ENCODE measurements at places on chromosomes 1 and 21.

GRCh38 chr21:39644062-39644560 lies 31.4 kb downstream of the B3GALT5 start:
- DNase-seq: no peak

- peak; percentile 61 for DNase-seq
Measured at GRCh38 chr1:67869233-67869632, 36.0 kb upstream of the GNG12 start.

GRCh38 chr1:227940791-227941241 lies 6.9 kb downstream of the WNT9A start:
- DNase-seq: no peak

DNA sequence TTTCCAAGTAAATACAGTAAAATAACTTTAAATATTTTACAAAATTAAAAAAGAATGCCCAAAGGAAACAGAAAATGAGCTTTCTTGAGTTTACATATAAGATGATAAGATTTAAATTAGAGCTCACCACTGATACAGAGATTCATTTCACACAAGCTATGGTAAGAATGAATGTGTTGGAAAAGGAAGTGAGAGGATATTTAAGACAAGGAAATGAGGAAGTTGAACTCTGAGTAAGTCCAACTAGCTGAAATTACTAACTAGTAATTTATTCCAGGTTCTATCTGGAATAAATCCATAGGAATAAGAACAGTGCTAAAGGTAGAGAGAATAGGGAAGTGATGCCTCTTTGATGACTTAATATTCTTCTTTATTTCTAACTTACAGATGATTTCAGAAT lies 42.4 kb downstream of the FNBP1L start:
- no peak for DNase-seq

GRCh38 chr21:33206771-33207281 lies 22.9 kb upstream of the IFNAR2 start:
- no peak for DNase-seq

GRCh38 chr1:214966346-214966745 lies 116.2 kb upstream of the KCNK2 start:
- no peak for DNase-seq

DNA sequence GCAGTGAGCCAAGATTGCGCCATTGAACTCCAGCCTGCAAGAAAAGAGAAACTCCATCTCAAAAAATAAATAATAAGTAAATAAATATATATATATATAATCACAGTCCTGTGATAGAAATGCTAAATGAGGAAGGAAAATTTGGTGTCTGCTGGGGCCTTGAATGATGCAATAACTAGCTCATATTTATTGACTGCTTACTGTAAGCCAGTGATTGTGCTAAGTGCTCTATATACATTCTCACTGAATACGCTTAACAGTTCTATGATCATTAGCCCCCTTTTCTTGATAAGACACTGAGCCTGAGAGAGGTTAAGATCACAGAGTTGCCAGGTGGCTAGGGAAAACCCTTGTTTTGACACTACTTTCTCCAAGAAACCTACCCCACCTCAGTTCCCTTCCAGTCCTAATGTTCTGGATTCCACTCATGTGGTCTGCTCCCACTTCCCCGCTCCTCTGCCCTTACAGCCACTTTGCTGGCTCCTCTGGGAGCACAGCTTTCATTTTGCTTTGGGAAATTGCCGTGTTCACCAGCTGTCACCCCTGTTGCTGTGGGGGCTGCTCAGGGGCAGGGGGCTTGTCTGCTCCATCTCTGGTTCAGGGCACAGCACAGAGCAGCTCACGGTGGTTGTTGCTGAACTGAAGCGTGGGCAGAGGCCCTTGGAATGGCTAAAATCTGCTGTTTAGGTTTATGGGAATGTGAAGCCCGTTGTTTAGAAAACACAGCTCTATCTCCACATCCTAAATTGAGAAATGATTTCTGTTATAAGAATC lies 2.5 kb upstream of the BMP8A start:
- DNase-seq: no peak

GRCh38 chr1:165365341-165365740 lies 8.8 kb upstream of the LMX1A start:
- no peak for DNase-seq

- DNase-seq: no peak
Measured at GRCh38 chr1:222791006-222791710, 23.7 kb upstream of the DISP1 start.

GRCh38 chr1:35264871-35265270 lies 3.6 kb upstream of the ZMYM4 start:
- no peak for DNase-seq

- no peak for DNase-seq
Measured at GRCh38 chr1:31410871-31411270, 2.1 kb upstream of the SERINC2 start.

- DNase-seq: peak; percentile 75
Measured at GRCh38 chr1:203692565-203693470, 66.2 kb downstream of the ATP2B4 start.

- peak; percentile 69 for DNase-seq
Measured at GRCh38 chr1:118988186-118989005, at the start of gene TBX15. TSS of gene TBX15 (minus strand) at chr1:118988343. CDS start at chr1:118987795, 548 bp downstream.

- no peak for DNase-seq
Measured at GRCh38 chr1:44664730-44665370, 9.4 kb downstream of the TMEM53 start.

DNA sequence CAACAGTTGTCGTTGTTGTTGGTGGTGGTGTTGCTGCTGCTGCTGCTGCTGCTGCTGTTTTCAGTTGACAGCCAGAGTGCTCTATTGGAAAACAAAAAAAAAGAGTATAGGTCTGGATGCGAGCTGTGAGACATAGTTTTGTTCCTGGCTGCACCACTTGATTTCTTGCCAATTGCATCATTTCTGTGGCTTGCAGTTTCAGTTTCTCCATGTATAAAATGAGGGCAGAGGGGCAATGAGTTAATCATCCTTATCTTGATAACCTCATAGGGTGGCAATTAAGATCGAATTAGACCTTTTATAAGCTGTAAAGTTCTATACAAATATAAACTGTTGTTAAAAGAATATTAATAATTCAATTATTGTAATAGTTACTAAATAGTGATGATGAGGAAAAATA lies 156.7 kb downstream of the DMRTA2 start:
- no peak for DNase-seq

DNA sequence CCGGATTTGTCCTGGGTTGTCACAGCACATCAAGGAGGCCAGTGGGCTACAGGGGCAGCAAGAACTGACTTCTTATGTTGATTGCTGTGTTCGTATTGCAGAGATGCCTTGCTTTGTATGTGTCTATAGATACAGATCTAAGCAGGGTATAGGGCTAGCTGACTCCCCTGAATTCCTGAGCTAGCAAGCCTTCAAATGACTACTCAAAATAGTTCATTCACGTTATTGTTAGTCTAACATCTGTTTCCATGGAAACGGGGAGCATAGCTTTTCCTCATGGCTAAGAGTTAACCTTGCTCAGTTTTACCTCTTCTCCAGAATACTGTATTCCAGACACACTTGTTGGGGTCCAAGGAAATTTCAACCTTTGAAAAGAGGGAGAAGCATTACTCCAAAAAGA lies 24.1 kb downstream of the TRIM45 start:
- no peak for DNase-seq

DNA sequence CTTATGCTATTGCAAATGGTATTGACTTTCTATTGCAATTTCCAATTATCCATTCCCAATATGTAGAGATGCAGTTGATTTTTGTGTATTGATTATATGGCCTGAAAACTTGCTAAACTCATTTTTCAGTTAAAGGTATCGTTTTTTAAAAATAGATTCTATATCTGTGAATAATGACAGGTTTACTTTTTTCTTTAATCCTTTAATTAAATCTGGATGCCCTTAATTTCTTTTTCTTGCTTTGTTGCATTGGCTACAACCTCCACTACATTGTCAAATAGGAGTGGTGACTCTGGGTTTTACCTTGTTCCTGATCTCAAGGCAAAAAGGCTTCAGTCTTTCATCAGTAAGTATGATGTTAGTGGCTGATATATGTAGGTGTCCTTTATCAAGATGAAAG lies 522.4 kb downstream of the MATN1 start:
- no peak for DNase-seq

DNA sequence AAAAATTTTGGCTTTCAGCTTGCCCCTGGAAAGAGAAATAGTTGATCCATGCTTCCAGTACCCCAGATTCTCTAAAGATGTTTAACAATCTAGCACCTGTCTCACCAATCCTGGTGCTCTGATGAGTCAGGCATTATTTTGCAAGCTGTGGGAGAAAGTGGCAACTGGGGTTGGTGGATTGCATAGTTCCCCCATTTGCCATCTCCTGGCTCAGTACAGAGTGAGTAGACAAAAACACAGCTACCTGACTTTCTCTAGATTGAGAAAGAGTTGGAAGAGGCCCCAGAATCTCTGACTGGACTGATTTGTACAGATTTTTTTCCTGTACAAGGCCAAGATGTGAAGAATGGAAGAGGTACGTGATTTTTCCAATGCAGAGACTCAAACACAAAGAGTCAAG lies 75.1 kb upstream of the NEGR1 start:
- no peak for DNase-seq

DNA sequence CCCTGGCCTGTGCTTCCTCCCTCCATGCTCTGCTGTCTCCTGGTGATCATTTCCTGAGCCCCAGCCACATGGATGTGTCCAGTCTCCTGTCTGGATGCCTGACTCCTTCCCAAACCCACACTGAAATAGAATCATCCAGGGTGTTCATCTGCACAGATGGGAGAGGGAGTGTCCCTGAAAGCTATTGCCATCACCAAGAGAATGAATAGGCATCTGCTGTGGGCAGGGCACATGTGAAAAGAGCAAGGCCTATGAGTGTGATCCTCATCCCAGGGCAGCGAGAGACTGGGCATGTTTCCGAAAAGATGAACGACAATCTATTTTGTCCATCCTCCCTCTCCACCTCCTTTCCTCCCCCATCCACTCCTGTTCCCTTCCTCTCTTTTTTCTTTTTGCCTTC lies 5.0 kb downstream of the IGSF21 start:
- DNase-seq: peak; percentile 54

GRCh38 chr1:153387001-153387400 lies 3.9 kb downstream of the S100A8 start:
- DNase-seq: no peak

DNA sequence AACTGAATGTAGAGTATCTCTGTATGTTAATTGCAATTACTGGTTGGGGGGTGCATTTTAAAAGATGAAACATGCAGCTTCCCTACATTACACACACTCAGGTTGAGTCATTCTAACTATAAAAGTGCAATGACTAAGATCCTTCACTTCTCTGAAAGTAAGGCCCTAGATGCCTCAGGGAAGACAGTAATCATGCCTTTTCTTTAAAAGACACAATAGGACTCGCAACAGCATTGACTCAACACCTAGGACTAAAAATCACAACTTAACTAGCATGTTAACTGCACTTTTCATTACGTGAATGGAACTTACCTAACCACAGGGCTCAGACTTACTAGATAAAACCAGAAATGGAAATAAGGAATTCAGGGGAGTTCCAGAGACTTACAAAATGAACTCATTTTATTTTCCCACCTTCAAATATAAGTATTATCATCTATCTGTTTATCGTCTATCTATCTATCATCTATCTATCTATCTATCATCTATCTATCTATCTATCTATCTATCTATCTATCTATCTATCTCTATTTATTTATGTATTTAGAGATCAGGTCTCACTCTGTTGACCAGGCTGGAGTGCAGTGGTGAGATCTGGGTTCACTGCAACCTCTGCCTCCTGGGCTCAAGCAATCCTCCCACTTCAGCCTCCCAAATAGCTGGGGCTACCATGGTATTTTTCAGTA lies 47.8 kb downstream of the CHML start:
- no peak for DNase-seq

GRCh38 chr1:179706339-179706941 lies 36.7 kb upstream of the FAM163A start:
- DNase-seq: peak; percentile 56

GRCh38 chr1:18556364-18556763 lies 74.3 kb upstream of the PAX7 start:
- peak; percentile 64 for DNase-seq
